ENCODE measurements at places on chromosomes 12 and 14. TPM values are rescaled to one million over a fixed set of nuclear protein-coding genes. Genes with fewer than 3 reads are reported as not detected.

ARID4A gene
- total RNA-seq: 9.4 TPM

EIF2S3B gene
- total RNA-seq: 1.4 TPM

LIN7A gene
- total RNA-seq: 0.07 TPM

TOMM20L gene
- total RNA-seq: not detected

CLEC1B gene
- not detected for total RNA-seq

SOAT2 gene
- not detected for total RNA-seq

NOS1 gene
- total RNA-seq: 0.04 TPM
